ENCODE measurements at places on chromosomes 16 and 17. TPM values are rescaled to one million over a fixed set of nuclear protein-coding genes. Genes with fewer than 3 reads are reported as not detected.

GRCh38 chr17:76578376-76578775 is 7.3 kb downstream of the ST6GALNAC2 start:
- no peak for DNase-seq

DNA sequence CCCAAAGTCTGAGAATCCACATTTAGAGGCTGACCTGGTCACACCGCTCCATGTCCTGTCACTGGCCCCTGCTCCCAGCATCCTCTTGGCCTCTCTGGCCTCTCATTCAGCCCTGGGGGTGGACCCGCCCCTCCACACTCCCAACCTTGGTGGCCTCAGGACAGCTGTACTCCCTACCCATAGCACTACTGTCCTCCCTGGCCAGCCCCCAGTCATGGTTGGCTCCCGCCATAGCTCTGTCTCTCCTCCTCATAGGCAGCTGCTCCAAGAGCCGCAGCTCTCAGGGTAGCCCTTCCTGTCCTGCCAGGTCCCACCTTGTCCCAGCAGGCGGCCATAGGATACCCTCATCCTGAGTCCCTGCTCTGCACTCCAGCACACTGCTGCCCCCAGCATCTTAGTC is 38.0 kb upstream of the PHB1 start:
- DNase-seq: no peak

- no peak for DNase-seq
Observed at GRCh38 chr17:9451934-9452333, 123.7 kb downstream of the STX8 start.

GRCh38 chr17:82940226-82941020 is 100.6 kb upstream of the ZNF750 start:
- no peak for DNase-seq

DNA sequence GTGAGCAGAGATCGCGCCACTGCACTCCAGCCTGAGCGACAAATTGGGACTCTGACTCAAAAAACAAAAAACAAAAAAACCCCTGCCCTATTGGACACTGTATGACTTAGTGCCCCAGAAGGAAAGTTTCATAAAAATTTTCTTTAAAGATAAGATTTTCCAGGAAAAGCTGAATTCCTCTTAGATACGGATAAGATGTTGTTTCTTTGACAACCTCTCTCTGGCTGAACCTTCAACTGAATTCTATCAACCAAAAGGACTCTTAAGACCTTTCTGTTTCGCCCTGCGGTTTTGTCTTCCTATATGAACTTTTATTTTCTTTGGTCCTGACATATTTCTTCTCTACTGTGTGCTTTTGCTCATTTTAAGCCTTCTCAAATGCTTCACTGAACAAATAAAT is 35.8 kb downstream of the CPPED1 start:
- DNase-seq: no peak

DNA sequence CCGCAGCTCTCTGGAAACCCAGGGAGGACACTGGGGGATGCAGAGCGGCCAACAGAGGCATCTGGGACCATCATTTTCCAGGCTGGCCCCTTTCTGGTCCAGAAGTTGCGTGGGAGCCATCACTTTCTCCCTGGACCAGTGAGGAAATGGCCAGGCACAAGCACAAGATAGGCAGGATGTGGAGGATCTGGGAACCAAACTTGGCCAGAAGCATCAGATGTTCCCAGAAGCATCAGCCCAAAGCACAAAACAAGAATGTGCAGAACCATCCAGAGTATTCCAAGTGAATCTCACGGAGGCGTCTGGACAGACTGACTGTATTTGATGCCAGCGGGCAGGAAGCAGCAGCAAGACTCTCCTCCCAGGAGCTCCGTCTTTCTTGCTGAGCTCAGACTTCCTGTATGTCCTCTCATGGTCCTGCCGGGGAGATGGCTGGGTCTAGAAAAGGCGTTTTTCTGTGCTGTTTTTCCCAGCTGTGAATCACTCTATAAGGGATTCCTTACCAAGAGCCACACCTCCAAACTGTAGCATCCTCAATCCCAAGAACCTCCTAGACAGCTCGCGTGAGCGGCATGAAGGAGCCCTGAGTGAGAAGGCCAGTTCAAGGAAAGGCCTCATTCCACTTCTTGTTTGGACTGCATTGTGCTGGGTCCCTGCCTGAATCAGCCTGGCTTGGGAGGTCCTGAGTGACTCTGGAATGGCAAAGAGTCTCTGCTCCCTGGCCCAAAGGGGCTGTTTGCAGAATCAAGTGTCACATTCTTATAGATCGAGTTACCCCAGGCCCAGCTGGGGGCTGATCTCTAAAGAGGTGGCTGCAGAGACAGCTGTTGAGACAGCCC is 49.5 kb upstream of the MTSS2 start:
- peak; percentile 45 for DNase-seq

DNA sequence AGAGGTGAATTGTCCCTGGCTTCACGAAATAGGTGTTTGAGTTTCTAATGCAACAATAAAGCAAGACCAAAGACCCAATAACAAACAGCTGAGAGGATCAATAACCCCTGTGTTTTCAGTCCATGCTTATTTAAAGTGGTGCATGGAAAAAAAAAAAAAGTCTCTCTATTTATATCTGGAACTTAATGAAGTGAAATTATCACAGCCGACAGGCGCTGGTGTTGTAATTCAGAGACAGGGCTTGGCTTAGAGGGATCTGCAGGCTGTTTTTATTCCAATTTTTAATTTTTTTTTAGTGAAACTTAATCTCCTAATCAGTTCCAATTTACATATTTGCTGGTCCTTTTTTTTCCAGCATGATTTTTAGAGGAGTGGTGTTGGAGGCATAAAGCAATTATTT is 858.2 kb upstream of the SOX9 start:
- DNase-seq: no peak

DNA sequence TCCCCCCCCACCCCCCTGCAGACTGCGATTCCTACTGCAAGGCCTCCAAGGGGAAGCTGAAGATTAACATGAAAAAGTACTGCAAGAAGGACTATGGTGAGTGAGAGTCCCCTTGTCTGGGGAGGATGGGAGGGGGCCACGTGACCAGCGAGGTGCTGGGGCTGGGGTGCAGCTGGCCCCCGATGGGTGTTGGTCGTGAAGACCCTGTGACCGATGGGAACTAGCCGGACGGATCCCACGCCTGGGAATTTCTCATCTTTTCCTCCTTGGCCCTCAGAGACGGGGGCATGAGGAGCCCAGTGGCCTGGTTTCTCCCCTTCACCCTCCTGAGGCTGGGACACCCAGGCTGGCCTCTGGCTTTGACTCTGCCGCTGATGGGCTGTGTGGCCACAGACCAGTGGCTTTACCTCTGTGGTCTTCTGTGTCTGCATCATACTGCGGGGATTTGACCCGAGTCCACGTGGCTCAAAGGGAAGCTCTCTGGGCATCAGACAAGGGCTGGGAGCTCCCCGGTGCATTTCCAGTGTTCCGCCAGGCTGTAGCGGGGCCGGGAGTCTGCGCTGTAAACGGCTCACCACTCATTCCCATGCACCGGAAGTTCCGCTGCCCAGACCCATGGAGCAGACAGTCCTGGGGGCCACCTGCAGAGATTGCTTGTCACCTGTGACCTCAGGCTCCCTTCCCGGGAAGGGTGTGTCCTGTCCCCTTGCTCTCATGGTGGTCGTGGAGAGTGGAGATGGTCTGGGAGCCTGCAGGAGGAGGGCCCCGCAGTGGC is 200.0 kb downstream of the NTN1 start:
- no peak for DNase-seq

- no peak for DNase-seq
Observed at GRCh38 chr17:21678393-21679081, 13.8 kb upstream of the KCNJ18 start.

GRCh38 chr17:78348055-78348770 is 11.7 kb downstream of the SOCS3 start:
- no peak for DNase-seq

DNA sequence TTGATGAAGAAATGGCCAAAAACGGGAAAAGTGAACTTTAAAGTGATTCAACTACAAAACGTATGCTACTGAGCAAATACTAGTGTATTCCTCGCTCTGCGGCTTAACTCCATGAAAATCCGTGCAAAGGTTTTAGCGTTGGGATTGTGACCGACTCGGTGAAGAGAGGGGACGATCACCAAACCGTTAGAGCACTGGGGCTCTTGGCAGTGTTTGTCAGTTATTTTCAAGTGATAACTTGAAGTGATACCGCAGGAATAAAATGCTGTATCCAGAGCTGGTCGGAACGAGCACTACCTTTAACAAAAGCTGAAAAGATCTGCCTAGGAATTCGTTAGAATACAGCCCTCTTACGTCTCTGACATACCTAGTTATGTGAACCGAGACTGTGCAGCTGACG is 773 bp upstream of the PPM1D start:
- DNase-seq: no peak

DNA sequence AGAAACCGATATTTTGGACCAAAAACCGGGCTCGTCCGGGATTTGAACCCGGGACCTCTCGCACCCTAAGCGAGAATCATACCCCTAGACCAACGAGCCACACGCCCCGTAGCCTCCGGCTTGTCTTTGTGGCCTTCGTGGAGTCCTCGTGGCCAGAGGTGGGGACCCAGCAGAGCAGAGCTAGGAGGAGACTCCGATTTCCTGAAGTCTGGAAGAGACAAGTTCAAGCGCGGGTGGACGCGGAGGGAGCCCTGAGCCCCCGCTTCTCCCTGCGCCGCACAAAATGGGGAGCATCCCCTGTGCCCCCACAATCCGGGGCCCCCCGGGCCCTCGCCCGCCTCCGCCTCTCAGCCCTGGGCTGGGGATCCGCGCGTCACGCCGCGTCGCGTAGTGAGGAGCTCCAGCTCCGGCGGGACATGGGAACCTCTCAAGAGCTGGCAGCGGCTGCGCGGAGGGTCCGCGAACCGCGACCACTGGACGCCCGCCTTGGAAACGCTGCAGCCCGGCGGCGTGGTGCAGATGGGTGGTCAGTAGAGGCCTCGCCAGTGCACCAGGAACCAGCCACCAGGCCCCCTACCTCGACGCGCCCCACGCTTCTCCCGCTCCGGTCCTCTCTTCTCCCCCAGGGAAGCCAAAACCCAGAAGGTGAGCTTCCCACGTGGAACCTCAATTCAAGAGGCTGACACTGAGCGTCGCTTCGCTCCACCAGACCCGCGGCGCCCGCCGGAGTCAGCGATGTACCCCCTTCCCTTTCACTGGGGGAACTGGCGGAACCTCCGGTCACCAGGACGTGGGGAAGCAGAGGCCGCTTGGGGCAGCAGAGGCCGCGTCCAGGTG is 5.2 kb upstream of the OR1F1 start:
- DNase-seq: peak; percentile 84

GRCh38 chr16:62475573-62475972 is 439.3 kb upstream of the CDH8 start:
- no peak for DNase-seq

DNA sequence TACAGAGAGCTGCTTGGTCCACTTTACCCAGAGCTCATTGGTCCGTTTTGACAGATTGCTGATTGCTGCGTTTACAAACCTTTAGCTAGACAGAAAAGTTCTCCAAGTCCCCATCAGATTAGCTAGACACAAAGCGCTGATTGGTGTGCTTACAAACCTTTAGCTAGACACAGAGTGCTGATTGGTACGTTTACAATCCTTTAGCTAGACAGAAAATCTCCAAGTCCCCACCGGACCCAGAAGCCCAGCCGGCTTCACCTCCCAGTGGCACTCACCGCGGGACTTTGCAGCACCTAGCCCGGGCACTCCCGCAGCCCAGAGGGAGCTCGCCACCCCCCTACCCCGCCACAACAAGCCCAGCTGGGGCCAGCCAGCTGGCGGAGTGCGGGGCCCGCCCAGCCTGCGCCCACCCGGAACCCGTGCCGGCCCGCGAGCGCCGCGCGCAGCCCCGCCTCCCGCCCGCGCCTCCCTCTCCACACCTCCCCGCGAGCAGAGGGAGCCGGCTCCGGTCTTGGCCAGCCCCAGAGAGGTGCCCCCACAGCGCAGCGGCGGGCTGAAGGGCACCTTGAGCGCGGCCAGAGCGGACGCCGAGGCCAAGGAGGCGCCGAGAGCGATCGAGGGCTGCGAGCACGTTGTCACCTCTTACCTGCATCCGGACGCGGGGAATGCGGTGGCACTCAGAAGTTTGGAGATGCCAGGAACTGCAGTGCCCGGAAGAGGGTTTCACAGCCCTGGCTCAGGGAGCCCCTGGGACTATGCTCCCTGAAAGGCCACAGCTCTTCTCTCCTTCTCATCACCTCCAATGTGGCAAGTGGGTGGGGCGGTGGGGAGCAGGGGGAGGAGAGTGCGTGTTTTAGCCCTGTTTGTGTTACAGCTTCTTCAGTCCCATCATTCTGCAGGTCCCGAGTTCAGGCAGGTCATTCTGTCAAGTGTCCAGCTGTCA is 1504.5 kb downstream of the CDH11 start:
- DNase-seq: peak; percentile 31

- no peak for DNase-seq
Observed at GRCh38 chr16:89119661-89120141, 26.0 kb downstream of the ACSF3 start.

- peak; percentile 47 for DNase-seq
Observed at GRCh38 chr17:31391496-31391949, at the start of gene RAB11FIP4. Gene RAB11FIP4, plus strand, starts transcription at chr17:31391675. Its CDS starts 178 bp downstream, at chr17:31391853.

DNA sequence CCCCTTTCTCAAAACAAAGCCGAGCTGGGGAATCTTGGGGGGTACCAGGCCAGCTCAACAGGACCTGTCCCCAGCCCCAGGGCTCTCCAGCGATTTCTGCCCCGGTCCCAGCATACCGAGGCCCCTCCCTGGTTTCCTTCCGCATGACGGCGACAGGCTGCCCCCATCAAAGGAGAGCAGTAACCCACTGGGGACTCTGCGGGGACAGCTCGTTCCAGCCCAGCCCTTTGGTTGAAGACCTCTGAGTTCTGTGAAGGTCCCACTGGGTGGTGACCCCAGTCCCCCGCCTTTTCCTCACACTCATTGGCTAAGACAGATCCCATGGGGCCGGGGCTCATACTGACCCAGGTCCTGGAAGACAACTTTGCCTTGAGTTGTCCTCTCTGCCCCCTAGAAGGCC is 4.1 kb downstream of the SMTNL2 start:
- DNase-seq: no peak

- DNase-seq: no peak
Observed at GRCh38 chr17:6408276-6408675, 26.6 kb downstream of the AIPL1 start.

DNA sequence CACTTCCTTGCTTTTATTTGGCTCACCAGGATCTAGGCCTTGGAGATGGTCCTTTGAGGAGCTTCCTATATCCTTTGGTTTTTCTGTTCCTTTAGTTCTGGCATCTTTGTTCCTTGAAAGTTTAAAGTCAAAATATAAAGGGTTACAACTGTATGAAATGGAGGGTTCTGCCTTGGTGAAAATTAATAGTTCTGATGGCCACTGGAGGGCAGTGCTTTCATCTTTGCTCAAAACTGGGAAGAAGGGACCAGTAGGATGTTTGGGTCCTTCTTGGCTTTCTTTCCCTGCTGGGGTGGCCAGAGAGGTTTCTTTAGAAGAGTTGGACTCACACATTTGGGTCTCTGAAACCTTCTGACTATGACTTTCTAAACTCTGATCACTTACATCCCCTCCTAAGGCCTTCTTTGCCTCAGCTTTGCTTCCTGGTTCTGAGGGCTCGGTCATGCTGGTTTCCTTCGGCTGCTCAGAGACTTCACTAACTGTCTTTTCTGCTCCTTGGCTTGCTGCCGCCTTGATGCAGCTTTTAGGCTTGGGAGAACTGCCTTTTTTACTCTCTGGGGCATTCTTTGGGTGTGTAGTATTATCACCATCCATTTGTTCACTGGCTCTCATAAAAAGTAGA is 10.9 kb upstream of the ITGA2B start:
- DNase-seq: no peak

Gene SLC6A2
- not detected for total RNA-seq

Gene ITFG1
- 18.0 TPM for total RNA-seq

Gene TBC1D26
- 0.83 TPM for total RNA-seq

Gene FBXO39
- not detected for total RNA-seq

Gene CACNG5
- 1.2 TPM for total RNA-seq

Gene MPRIP
- total RNA-seq: 132 TPM

Gene ZDHHC1
- 3.0 TPM for total RNA-seq

Gene KRTAP3-2
- not detected for total RNA-seq

Gene SOCS3
- total RNA-seq: 9.6 TPM

Gene PYCARD
- 37.5 TPM for total RNA-seq
